ENCODE measurements at places on chromosomes 2 and 18.

DNA sequence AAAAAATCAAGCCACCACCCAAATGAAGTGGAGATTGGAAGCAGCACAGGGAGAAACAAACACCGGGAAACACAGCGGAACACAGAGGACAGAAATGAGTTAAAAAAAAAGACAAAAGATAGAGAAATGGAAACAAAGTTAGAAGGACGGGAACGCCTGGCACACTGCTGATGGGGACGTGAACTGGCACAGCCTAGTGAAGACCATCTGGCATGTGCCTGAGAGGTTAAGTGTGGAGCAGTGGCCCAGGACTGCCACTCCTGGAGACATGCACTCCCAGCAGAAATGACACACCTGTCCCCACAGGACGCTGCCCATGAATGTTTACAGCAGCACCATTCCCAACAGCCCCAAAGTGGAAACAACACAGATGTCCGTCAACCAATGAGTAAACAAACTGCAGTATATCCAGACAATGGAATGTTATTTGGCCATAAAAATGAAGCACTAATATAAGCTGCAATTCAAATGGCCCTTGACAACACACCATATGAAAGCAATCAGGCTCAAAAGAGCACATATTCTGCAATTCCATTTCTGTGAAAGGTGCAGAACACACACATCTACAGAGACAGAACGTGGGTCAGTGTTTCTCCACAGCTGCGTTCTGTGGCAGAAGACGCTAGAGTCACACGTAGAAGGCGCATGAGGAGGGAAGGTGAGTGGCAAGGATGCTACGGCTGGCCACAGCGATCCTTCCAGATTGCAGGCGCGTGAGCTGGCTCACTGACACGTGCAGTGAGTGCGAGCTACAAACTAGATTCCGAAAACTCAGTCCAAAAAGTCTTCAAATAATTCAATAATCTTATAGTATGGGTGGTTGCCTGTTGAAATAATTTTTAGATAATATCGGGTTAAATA, 24.6 kb downstream of the THAP4 start:
- no peak for DNase-seq

DNA sequence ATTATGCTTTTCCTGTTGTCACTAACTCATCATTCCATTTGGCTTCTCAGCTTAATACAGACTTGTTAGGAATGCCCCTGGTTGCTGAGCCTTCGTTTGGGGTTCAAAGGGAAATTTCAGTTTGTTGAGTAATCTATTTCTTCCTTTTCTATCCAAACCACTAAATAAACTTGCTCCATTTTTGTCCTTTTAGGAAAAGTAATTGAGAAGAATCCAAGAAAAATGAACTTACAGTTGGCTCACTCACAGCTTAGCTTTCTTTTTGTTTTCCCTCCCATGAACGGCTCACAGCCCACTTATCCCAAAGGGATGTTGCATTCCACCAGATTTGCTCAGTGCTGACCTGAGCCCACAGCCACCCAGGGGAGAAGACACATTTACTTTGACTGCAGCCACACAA, 73.9 kb downstream of the SOX11 start:
- no peak for DNase-seq

GRCh38 chr2:70746094-70746974, 21.7 kb downstream of the ADD2 start:
- no peak for DNase-seq

GRCh38 chr18:48844271-48844670, 106.5 kb downstream of the SMAD7 start:
- no peak for DNase-seq

DNA sequence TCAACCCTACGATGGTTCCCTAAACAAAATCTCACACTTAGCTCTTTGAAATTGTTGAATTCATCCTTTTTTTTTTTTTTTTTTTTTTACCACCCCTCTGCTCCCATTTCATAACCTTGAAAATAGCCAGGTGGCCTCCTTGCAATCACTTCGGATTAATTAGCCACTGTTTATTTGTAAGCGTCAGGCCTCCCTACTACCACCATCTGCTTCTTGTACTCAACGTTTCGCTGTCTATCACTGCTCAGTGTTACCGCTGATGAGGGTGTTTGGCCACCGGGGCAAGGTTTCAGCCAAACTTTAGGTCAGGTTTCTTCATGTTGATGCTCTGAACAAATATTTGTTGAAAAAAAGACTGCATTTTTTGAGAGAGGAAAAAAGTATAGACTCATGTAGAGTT, 183.2 kb downstream of the EPHA4 start:
- DNase-seq: no peak

DNA sequence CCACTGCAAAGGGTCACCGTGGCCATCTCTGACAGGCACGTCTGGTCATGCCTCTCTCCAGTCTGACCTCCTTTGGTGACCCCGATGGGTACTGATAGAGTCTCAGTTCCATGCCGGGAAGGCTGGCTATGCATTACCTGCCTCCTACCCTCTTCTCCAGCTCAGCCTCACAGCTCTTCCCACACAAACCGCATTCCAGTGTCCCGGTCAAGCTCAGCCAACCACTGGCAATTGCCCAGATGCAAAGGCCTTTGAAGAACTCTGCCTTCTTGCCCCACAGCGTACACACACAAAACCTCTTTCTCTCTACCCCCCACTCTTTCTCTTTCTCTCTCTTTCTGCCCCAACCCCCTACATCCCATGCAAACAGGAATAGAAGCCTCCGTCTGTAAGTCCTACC, 37.6 kb downstream of the TMEM163 start:
- no peak for DNase-seq

Data from hematopoietic multipotent progenitor cell treated with erythropoietin and hydrocortisone succinate and interleukin-3 and kit ligand, for 15 days (in vitro differentiated cells).